ENCODE measurements at places on chromosomes 5 and 9. TPM values are rescaled to one million over a fixed set of nuclear protein-coding genes. Genes with fewer than 3 reads are reported as not detected.

DNA sequence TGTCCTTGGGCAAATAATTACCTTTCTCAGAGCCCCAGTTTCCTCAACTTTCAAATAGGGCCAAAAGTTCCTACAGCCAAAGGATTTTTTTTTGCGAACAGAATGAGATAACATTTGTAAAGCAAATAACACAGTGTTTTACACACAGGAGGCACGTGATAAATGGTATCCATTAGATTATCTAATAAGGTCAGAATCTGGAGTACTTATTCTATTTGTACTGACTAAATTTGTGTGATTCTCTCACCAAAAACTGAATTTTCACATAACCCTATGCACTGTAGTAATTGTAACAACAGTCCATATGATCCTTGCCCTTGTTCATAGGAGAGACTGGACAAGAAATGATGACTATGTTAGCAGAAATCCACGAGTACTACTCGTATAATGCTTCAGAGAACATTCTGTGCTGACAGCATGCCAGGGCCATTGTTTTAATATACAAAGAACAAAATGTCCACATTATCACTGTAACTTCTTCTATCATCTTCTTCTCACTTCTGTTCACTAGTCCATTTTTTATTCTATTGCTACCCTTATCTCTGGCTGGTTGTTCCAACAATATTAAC lies 13.9 kb upstream of the FEM1C start:
- H3K27me3 ChIP-seq: no peaks in the 10 kb centered on the region
- peak overlapping the region; percentile 50 for H3K27ac ChIP-seq
- DNase-seq: no peak
- H3K4me3 ChIP-seq: no peak overlapping the region
- H3K4me1 ChIP-seq: peaks cover 17% of the 10 kb centered on the region

GRCh38 chr9:90141723-90142122 lies 500.9 kb downstream of the DIRAS2 start:
- H3K36me3 ChIP-seq: no peaks in the 10 kb centered on the region
- no peak overlapping the region for H3K4me3 ChIP-seq
- no peak for DNase-seq
- no peaks in the 10 kb centered on the region for H3K27me3 ChIP-seq

DNA sequence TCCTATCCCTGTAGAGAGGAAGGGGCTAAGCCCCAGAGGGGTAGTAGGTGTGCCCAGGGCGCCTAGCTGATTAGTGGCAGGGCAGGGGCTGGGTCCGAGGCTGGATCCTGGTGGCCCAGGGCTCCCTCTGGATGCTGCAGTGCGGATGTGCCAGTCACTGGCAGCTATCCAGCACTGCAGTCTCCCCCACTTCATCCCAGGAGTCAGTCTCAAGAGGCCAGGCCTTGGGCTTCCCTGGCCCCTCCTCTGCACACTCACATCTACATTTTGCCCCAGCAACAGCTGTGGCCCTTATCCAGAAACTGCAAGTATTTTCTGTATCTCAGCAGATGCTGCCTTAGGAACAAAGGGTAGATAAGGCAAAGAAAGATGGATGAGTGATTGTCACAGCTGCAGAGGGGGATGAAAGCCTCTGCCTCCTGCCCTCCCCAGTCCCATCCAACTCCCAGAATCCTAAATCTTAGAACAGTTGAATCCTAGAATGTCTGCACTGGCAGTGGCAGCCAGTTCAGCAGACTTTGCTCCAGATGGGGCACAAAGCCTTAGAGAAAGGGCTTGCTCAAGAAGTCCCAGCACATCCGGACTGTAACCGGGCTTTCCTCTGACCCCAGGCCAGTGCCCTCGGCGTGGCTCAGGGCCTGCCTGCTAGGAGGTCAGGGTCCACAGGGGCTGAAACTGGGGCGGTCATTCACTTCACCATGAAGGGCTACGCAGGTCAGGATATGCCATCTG lies 1.6 kb downstream of the ANXA6 start:
- H3K4me3 ChIP-seq: peak overlapping the region; percentile 83
- H3K4me1 ChIP-seq: peaks cover 61% of the 10 kb centered on the region
- no peak for DNase-seq
- no peaks in the 10 kb centered on the region for H3K27me3 ChIP-seq
- peak overlapping the region; percentile 92 for H3K27ac ChIP-seq
- no peaks in the 10 kb centered on the region for H3K36me3 ChIP-seq

- H3K27ac ChIP-seq: no peak overlapping the region
- H3K36me3 ChIP-seq: no peaks in the 10 kb centered on the region
- DNase-seq: no peak
- no peak overlapping the region for H3K4me3 ChIP-seq
Observed at GRCh38 chr5:119387945-119388618, 32.3 kb downstream of the TNFAIP8 start.

- DNase-seq: no peak
- H3K4me1 ChIP-seq: no peaks in the 10 kb centered on the region
- H3K36me3 ChIP-seq: no peaks in the 10 kb centered on the region
Observed at GRCh38 chr5:130868186-130868840, 296.7 kb downstream of the HINT1 start.

- H3K4me3 ChIP-seq: no peak overlapping the region
- H3K27ac ChIP-seq: no peak overlapping the region
- DNase-seq: no peak
- no peaks in the 10 kb centered on the region for H3K36me3 ChIP-seq
- H3K4me1 ChIP-seq: peaks cover 13% of the 10 kb centered on the region
Observed at GRCh38 chr5:72305194-72306142, 14.6 kb downstream of the MRPS27 start.

- H3K4me3 ChIP-seq: no peak overlapping the region
- peaks cover 3% of the 10 kb centered on the region for H3K4me1 ChIP-seq
- no peak overlapping the region for H3K27ac ChIP-seq
- H3K36me3 ChIP-seq: no peaks in the 10 kb centered on the region
- no peaks in the 10 kb centered on the region for H3K27me3 ChIP-seq
- peak; percentile 27 for DNase-seq
Observed at GRCh38 chr5:143592648-143593047, 189.2 kb upstream of the NR3C1 start.

GRCh38 chr9:35771943-35772342 lies 17.9 kb upstream of the MSMP start:
- peaks cover 20% of the 10 kb centered on the region for H3K4me1 ChIP-seq
- no peaks in the 10 kb centered on the region for H3K36me3 ChIP-seq
- no peaks in the 10 kb centered on the region for H3K27me3 ChIP-seq
- H3K4me3 ChIP-seq: no peak overlapping the region

DNA sequence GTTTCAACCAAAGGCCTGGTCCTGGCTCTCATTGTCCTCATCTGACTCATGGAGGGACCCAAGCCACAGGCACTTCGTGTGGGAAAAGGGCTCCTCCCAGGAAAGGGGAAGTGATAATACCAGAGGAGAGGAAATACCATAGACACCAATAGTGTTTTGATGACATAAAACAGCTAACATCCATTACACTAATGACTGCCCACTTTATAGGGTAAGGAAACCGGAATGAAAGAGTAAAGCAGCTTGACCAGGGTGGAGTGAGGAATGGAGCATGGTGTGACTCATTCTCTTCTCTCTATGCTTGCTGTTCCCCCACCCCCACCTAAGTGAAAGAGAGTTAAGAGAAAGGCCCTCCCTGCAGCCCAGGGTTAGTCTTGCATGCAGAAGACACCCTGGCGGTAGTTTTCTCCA lies 67.4 kb upstream of the HRH2 start:
- no peaks in the 10 kb centered on the region for H3K4me1 ChIP-seq
- no peaks in the 10 kb centered on the region for H3K27me3 ChIP-seq
- no peak overlapping the region for H3K4me3 ChIP-seq
- no peaks in the 10 kb centered on the region for H3K36me3 ChIP-seq

GRCh38 chr9:129287619-129288305 lies 109.7 kb upstream of the IER5L start:
- no peak overlapping the region for H3K27ac ChIP-seq
- peak; percentile 58 for DNase-seq
- no peaks in the 10 kb centered on the region for H3K36me3 ChIP-seq
- H3K27me3 ChIP-seq: no peaks in the 10 kb centered on the region
- no peak overlapping the region for H3K4me3 ChIP-seq

F2R gene
- 18.6 TPM for total RNA-seq

GCNT1 gene
- total RNA-seq: 2.3 TPM

DNA sequence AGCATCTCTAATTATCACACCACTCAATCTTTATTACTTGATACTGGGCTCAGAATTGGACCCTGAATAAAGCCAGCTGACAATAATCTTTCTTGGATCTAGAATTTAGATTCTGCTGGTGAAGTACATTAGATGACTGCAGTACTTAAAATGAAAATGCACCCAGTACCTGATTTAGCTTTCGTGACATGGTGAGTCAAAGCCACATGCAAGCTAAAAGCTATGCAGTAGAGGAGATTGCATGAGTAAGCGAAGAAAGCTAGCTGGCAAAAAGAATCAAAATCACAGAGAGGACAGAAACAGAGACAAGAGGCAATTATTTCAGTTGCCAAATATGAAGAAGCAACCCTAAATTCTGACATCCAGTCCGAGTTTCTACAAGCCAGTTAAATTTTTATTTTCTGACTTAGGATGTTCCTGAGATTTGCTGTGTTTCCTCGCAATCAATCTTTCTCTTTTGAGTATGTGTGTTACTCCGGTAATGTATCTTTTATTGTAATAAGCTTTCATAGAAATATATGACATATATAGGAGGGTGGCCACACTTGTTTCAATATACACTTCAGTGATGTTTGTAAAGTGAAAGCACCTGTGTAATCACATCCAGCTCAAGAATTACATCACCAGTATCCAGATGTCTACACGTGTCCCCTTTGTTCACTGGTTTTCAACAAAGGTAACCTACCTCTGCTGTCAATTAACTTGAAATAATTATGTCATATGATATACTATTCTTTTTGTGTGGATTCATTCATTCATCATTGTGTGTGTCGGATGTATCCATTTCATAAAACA lies 101.7 kb downstream of the CDH18 start:
- no peak for DNase-seq
- no peak overlapping the region for H3K4me3 ChIP-seq
- no peaks in the 10 kb centered on the region for H3K27me3 ChIP-seq
- no peak overlapping the region for H3K27ac ChIP-seq
- H3K4me1 ChIP-seq: no peaks in the 10 kb centered on the region
- H3K36me3 ChIP-seq: no peaks in the 10 kb centered on the region

- H3K27me3 ChIP-seq: no peaks in the 10 kb centered on the region
- H3K4me3 ChIP-seq: no peak overlapping the region
- H3K27ac ChIP-seq: no peak overlapping the region
- H3K36me3 ChIP-seq: no peaks in the 10 kb centered on the region
- DNase-seq: no peak
- H3K4me1 ChIP-seq: no peaks in the 10 kb centered on the region
Observed at GRCh38 chr5:144941-145340, 46.4 kb upstream of the LRRC14B start.

FOXD4L5 gene
- not detected for total RNA-seq

DNA sequence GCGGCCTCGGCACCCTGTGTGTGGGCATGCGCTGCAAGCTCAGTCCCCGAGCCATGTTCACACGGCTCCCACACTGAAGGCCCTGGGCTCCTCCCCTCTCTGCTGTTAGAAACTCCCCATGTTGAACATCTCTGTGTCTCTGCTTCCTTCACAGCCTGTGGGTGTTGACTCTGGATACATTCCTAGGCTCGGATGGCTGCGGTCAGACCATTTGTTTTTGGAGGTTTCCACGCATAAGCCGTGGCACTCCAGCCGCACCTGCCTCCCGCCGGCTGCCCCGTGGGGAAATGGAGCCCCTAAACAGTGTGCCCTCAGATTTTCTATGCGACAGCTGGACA lies 31.2 kb upstream of the LRRC14B start:
- no peak for DNase-seq
- H3K4me3 ChIP-seq: no peak overlapping the region
- H3K27ac ChIP-seq: no peak overlapping the region
- no peaks in the 10 kb centered on the region for H3K36me3 ChIP-seq
- no peaks in the 10 kb centered on the region for H3K4me1 ChIP-seq

DNA sequence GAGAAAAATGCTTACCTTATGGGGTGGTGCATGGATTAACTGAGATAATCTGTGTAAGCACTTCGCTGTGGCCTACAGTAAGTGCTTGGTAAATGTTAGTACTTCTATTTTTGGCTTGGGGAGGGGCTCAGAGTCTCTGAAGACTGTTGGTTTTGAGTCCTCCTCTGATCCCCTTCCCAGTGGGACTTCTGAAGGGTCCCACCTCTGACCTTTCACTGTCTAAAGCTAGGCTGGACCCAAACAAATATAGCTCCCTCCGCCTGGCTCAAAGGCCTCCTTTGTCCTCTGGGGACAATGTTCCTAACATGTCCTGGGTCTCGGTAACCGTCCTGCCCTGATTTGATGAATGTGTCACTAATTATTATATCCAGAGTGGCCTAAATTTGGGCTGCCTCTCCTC lies 34.8 kb downstream of the CAMK2A start:
- no peaks in the 10 kb centered on the region for H3K27me3 ChIP-seq
- no peak overlapping the region for H3K4me3 ChIP-seq
- DNase-seq: no peak

FGFR4 gene
- 47.0 TPM for total RNA-seq

GRCh38 chr5:36502608-36503007 lies 103.8 kb upstream of the SLC1A3 start:
- H3K36me3 ChIP-seq: no peaks in the 10 kb centered on the region
- DNase-seq: no peak
- H3K4me3 ChIP-seq: no peak overlapping the region
